ENCODE measurements at places on chromosomes 6 and 20. TPM values are rescaled to one million over a fixed set of nuclear protein-coding genes. Genes with fewer than 3 reads are reported as not detected.
A peak's percentile ranks its signal among the peaks of the same experiment; 100 is the strongest.

Gene RNF182
- not detected for total RNA-seq

Gene TUBB2B
- 0.41 TPM for total RNA-seq

Gene PSORS1C2
- total RNA-seq: not detected

Gene OPN5
- not detected for total RNA-seq

Gene PBOV1
- not detected for total RNA-seq

Gene LGSN
- not detected for total RNA-seq

- DNase-seq: no peak
- no peaks in the 10 kb centered on the region for H3K4me1 ChIP-seq
- no peaks in the 10 kb centered on the region for H3K36me3 ChIP-seq
- H3K27me3 ChIP-seq: peaks cover 1% of the 10 kb centered on the region
- H3K27ac ChIP-seq: no peak overlapping the region
- H3K4me3 ChIP-seq: no peak overlapping the region
Measured at GRCh38 chr6:168979254-168979653, 274.4 kb downstream of the THBS2 start.

DNA sequence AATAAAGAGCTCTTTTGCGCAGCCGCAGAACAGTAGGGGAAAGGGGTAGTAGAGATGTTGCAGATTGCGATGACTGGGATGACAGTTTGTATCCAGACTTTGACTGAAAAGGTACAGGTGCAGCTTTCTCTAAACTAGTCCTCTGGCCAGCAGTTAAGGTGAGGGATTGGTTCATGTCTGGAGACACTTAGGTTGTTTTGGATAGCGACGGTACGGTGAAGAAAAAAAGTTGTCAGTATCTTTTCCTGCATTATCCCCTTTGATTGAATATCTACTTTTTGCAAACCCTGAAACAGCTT is 537 bp downstream of the PRR3 start:
- no peaks in the 10 kb centered on the region for H3K27me3 ChIP-seq
- peaks cover 22% of the 10 kb centered on the region for H3K4me1 ChIP-seq
- H3K27ac ChIP-seq: peak overlapping the region; percentile 100
- no peak for DNase-seq
- H3K36me3 ChIP-seq: peaks cover 64% of the 10 kb centered on the region

GRCh38 chr6:64874776-64875175 is 832.2 kb downstream of the EYS start:
- no peak overlapping the region for H3K4me3 ChIP-seq
- DNase-seq: no peak
- no peaks in the 10 kb centered on the region for H3K27me3 ChIP-seq
- H3K4me1 ChIP-seq: no peaks in the 10 kb centered on the region
- H3K27ac ChIP-seq: no peak overlapping the region
- no peaks in the 10 kb centered on the region for H3K36me3 ChIP-seq

DNA sequence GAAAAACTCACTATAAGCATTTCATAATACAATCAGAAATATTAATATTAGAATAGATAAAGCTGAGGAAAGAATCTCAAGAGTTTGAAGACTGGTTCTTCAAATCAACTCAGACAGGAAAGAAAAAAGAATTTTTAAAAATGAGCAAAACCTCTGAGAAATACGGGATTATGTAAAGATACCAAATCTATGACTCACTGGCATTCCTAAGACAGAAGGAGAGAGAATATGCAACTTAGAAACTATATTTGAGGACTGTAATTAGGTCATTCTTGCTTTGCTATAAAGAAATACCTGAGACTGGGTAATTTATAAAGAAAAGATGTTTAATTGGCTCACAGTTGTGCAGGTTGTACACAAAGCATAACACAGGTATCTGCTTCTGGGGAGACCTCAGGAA is 665.1 kb downstream of the RNF144B start:
- no peaks in the 10 kb centered on the region for H3K27me3 ChIP-seq
- H3K27ac ChIP-seq: no peak overlapping the region
- H3K4me1 ChIP-seq: no peaks in the 10 kb centered on the region
- H3K4me3 ChIP-seq: no peak overlapping the region
- H3K36me3 ChIP-seq: no peaks in the 10 kb centered on the region
- DNase-seq: no peak

GRCh38 chr20:63022501-63022900 is 15.7 kb upstream of the BHLHE23 start:
- no peak overlapping the region for H3K27ac ChIP-seq
- H3K4me1 ChIP-seq: peaks cover 2% of the 10 kb centered on the region
- no peak overlapping the region for H3K4me3 ChIP-seq
- DNase-seq: no peak
- no peaks in the 10 kb centered on the region for H3K36me3 ChIP-seq
- H3K27me3 ChIP-seq: peaks cover 7% of the 10 kb centered on the region

DNA sequence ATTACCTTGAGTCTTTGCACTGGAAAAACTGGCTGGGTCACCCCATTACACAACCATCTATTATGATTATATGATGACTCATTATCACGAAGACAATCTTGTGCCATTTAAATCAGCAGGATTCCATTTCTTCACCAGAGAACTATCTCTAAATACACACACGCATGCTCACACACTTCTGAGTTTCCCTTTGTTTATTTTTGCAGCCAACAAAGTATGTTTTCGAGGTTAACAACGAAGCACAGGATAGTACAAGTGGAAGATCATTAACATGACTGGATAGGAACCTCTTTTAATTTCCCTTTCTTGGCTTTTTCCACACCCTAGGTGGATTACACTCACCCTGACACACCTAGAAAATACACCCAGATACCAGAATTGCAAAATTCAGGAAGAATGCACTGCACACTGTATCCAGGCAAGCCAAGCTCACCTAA is 18.9 kb downstream of the PERP start:
- peaks cover 4% of the 10 kb centered on the region for H3K4me1 ChIP-seq
- H3K27ac ChIP-seq: no peak overlapping the region
- peaks cover 15% of the 10 kb centered on the region for H3K27me3 ChIP-seq
- DNase-seq: no peak
- no peaks in the 10 kb centered on the region for H3K36me3 ChIP-seq

DNA sequence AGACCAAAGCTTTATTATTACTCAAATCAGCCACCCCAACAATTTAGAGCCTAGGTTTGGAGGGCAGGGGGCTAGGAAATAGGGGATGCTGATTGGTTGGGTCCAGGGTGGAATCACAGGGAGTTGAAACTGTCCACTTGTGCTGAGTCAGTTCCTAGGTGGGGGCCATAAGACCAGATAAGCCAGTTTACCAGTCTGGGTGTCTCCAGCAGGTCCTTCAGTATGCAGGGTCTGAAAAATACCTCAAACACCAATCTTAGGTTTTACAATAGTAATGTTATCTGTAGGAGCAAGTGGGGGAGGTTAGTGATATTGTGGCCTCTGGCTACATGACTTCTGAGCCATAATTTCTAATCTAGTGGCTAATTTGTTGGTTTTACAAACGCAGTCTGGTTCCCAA is 63.2 kb downstream of the UBR2 start:
- H3K27ac ChIP-seq: no peak overlapping the region
- no peaks in the 10 kb centered on the region for H3K27me3 ChIP-seq
- H3K4me3 ChIP-seq: no peak overlapping the region
- DNase-seq: no peak
- H3K4me1 ChIP-seq: peaks cover 6% of the 10 kb centered on the region
- H3K36me3 ChIP-seq: peaks cover 54% of the 10 kb centered on the region

GRCh38 chr6:41164551-41165120 is 1.7 kb upstream of the TREM2 start:
- no peak overlapping the region for H3K4me3 ChIP-seq
- no peaks in the 10 kb centered on the region for H3K36me3 ChIP-seq
- H3K27me3 ChIP-seq: peaks cover 25% of the 10 kb centered on the region
- H3K4me1 ChIP-seq: no peaks in the 10 kb centered on the region

Measured in activated T-helper 2 cell treated with anti-CD3 and anti-CD28 coated beads, Interferon-gamma antibody, Interleukin-2, Interleukin-4, amounts not matched to agents 10 μg/mL and 5 μg/mL and 100 μg/mL, durations not matched to agents 14 hours and 24 hours and 36 hours (primary cell).